ENCODE measurements at places on chromosomes 7 and 10. TPM values are rescaled to one million over a fixed set of nuclear protein-coding genes. Genes with fewer than 3 reads are reported as not detected.

DNA sequence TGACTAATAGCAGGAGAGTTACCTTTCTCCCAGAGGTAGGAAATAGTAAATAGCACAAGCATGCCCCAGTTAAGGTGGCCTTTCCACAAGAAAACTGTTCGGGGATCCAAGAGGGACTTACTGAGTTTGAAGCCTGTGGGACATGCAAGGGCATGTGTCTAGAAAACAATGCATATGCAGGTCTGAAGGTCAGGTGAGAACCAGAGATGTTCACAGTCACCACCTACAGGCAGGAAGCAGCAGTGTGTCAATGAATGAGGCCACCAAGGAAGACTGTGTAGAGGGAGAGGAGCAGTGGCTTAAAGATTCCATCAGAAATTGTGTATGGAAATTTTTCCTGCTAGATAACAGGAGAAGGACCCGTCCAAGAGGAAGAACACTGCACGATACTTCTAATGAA is 66.0 kb downstream of the CALD1 start:
- no peak for DNase-seq

GRCh38 chr10:69312528-69312927 is 34.2 kb downstream of the HK1 start:
- no peak for DNase-seq

DNA sequence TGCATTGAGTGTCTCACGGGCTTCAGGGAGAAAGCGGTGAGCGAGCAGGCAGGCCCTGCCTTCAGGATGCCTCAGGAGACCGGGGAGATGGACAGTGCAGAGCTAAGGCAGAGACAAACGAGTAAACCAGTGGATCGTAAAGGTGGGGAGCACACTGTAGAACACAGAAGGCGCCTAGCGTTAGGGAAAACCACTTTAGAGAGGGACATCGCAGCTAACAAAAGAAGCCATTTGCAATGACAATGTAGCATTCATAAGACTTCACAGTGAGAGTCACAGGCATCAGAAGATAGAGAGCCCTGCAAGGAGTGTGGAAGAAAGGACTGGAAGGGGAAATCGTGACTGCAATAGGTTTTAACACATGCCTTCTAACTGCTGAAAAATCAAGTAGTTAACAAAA is 54.9 kb upstream of the TMEM273 start:
- DNase-seq: no peak

Gene LRIT1
- not detected for polyA plus RNA-seq

DNA sequence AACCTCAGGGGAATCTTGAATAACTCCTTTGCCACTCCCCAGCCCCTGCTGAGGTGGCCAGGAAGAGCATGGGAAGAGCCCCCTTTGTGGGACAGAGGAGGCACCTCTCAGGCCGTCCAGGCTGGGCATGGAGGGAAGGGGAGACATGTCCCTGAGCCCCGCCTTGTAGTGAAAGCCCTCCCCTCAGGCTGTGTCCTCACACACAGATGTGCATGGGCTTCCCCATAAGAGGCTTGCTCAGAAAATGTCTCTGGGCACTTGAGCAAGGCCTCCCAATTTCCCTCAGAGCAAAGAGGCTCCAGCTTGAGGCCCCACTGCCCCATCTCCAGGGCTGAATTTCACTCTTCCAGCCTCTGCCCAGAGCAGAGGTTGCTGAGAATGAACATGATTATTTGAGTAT is 3.8 kb downstream of the TMEM72 start:
- DNase-seq: no peak

Gene NPFFR1
- polyA plus RNA-seq: 0.08 TPM

GRCh38 chr10:88239212-88239611 is 343.9 kb downstream of the RNLS start:
- DNase-seq: no peak

GRCh38 chr7:137577184-137577583 is 233.7 kb upstream of the PTN start:
- DNase-seq: no peak
